ENCODE measurements at places on chromosomes 12 and 14.
A peak's percentile ranks its signal among the peaks of the same experiment; 100 is the strongest.

GRCh38 chr12:3795492-3796133 is 42.7 kb upstream of the CRACR2A start:
- no peak for DNase-seq

- no peak for DNase-seq
Observed at GRCh38 chr12:23399402-23399933, 550.0 kb downstream of the SOX5 start.

DNA sequence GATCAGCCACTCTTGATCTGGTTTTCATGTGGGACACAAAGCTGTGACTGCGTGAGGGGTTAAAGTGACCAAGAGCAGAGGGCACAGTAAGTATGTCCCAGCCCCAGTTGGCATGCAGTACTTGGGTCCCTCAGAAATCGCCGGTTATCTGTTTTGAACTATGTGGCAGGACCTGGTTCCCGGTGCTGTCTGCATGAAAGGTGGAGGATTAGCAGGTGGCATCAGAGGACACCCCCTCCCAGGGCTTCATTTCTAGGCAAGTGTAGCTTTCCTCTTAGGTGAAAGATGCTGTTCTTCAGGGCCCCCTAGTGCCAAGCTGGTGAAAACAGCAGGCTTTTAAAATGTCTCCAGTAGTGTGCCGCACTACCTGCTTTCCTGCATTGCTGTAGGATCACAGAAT is 57.1 kb downstream of the ATG14 start:
- DNase-seq, result peak; percentile 71

- DNase-seq, result peak; percentile 34
Observed at GRCh38 chr14:32252030-32252670, 49.1 kb upstream of the RNU6-8 start.

DNA sequence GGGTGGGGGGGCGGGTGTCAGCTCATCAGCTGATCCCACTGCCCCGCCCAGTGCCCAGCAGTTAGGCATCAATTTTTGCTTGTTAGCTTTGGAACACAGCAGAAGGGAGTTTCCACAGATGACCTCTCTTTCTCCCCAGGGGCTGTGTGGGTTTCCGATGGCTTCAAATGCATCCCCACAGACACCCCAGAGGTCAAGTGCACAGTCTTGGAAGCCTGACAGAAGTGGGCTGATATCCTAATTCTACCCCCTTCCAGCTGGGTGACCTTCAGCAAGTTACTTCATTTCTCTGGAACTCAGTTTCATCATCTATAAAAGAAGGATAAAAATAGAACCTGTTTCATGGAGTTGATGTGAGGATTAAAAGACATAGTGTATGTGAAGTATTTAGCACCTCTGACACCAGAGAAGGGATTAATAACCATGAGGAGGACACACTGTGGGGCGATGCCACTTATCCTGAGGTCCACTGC is 22.0 kb downstream of the TTC9 start:
- DNase-seq, result no peak

DNA sequence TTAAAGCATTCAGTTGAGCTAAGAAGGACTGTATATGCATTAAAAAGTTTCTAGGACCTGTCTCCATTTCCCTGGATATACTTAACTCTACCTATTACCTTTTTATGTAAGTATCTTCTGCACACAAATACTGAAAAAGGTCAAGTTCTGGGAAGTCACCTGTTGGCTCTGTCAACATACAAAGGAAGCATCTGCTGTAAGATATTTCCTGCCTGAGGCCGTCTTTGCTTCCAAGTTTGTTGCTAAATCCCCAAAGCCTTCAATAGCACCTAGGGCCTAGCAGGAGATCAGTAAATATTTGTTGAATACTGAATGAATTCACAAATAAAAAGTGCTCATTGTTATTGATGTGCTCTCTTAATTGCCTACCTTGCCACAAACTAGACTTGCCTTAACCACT is 188.4 kb downstream of the DUSP6 start:
- DNase-seq, result no peak

- DNase-seq, result no peak
Observed at GRCh38 chr14:62081012-62081612, 318.9 kb downstream of the SNAPC1 start.

DNA sequence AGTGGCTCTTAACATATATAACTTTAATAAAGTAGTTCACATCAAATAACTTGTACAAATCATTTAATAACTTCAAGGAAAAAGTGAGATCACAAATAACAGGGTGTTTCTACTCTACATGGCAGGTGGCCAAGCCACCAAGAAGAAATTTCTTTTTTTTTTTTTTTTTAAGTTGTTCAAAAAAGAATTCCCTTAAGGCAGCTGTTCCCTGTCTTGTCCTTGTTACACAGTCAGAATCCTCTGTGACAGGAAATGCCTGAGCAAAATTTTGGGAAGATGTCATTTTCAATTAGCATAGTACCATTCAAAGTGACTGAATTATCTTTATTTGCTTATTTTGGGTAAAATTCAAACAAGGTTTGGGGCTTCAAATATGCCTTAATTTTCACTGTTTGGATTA is 79.4 kb downstream of the LIN7A start:
- no peak for DNase-seq

GRCh38 chr12:125092872-125093680 is 27.8 kb downstream of the AACS start:
- DNase-seq, result no peak

GRCh38 chr14:75522224-75522982 is at the start of gene BATF:
TSS of gene BATF (plus strand) at chr14:75522469. CDS start at chr14:75522683, 214 bp downstream.
- DNase-seq, result peak; percentile 64

Measured in effector CD4-positive, alpha-beta T cell (primary cell).